ENCODE measurements at places on chromosomes 11 and 22. TPM values are rescaled to one million over a fixed set of nuclear protein-coding genes. Genes with fewer than 3 reads are reported as not detected.

DNA sequence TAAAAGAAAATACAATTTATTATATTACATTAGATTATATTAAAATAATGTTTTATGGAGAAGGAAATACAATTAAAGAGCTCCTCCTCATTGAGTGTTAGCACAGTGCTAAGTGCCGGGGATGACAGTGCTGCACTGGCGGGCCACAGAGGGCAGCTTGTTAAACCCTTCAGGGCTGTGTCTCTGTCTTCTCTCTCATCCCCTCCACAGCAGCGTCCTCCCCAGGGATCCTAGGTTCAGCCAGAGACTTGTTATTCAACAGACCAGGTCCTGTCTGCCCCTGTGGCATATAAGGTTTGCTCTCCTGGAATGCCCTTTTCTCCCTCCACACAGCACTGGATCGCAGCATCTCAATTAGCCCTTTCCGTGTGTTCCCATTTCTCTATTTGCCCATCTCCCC lies 14.2 kb downstream of the THYN1 start:
- no peaks in the 10 kb centered on the region for H3K27me3 ChIP-seq
- peaks cover 23% of the 10 kb centered on the region for H3K36me3 ChIP-seq
- H3K4me1 ChIP-seq = no peaks in the 10 kb centered on the region
- no peak overlapping the region for H3K27ac ChIP-seq
- H3K4me3 ChIP-seq = no peak overlapping the region

GRCh38 chr22:25546751-25547150 lies 17.7 kb upstream of the GRK3 start:
- no peak for DNase-seq
- no peaks in the 10 kb centered on the region for H3K36me3 ChIP-seq
- no peaks in the 10 kb centered on the region for H3K27me3 ChIP-seq
- no peaks in the 10 kb centered on the region for H3K4me1 ChIP-seq
- H3K4me3 ChIP-seq = no peak overlapping the region
- H3K27ac ChIP-seq = no peak overlapping the region

- no peak overlapping the region for H3K27ac ChIP-seq
- no peaks in the 10 kb centered on the region for H3K36me3 ChIP-seq
- no peak overlapping the region for H3K4me3 ChIP-seq
- no peaks in the 10 kb centered on the region for H3K4me1 ChIP-seq
These were observed 2.9 kb upstream of the FBLN1 start for GRCh38 chr22:45499746-45500145.

- H3K27me3 ChIP-seq = no peaks in the 10 kb centered on the region
- H3K4me3 ChIP-seq = no peak overlapping the region
- no peak overlapping the region for H3K27ac ChIP-seq
- DNase-seq = no peak
- H3K4me1 ChIP-seq = peaks cover 5% of the 10 kb centered on the region
These were observed 34.2 kb downstream of the DDX10 start for GRCh38 chr11:108698844-108699642.

- H3K4me3 ChIP-seq = peak overlapping the region; percentile 0
- peak overlapping the region; percentile 25 for H3K27ac ChIP-seq
- H3K27me3 ChIP-seq = no peaks in the 10 kb centered on the region
- H3K4me1 ChIP-seq = peaks cover 52% of the 10 kb centered on the region
- no peaks in the 10 kb centered on the region for H3K36me3 ChIP-seq
- peak; percentile 85 for DNase-seq
These were observed 398.4 kb downstream of the CNTN5 start for GRCh38 chr11:99418927-99419720.

- peak overlapping the region; percentile 77 for H3K27ac ChIP-seq
- peaks cover 37% of the 10 kb centered on the region for H3K36me3 ChIP-seq
- H3K4me1 ChIP-seq = peaks cover 78% of the 10 kb centered on the region
- H3K4me3 ChIP-seq = peak overlapping the region; percentile 53
- DNase-seq = no peak
These were observed 17.7 kb downstream of the TNKS1BP1 start for GRCh38 chr11:57306940-57307565.

The OR5AR1 gene
- total RNA-seq = not detected

The TSSK2 gene
- total RNA-seq = 0.17 TPM

DNA sequence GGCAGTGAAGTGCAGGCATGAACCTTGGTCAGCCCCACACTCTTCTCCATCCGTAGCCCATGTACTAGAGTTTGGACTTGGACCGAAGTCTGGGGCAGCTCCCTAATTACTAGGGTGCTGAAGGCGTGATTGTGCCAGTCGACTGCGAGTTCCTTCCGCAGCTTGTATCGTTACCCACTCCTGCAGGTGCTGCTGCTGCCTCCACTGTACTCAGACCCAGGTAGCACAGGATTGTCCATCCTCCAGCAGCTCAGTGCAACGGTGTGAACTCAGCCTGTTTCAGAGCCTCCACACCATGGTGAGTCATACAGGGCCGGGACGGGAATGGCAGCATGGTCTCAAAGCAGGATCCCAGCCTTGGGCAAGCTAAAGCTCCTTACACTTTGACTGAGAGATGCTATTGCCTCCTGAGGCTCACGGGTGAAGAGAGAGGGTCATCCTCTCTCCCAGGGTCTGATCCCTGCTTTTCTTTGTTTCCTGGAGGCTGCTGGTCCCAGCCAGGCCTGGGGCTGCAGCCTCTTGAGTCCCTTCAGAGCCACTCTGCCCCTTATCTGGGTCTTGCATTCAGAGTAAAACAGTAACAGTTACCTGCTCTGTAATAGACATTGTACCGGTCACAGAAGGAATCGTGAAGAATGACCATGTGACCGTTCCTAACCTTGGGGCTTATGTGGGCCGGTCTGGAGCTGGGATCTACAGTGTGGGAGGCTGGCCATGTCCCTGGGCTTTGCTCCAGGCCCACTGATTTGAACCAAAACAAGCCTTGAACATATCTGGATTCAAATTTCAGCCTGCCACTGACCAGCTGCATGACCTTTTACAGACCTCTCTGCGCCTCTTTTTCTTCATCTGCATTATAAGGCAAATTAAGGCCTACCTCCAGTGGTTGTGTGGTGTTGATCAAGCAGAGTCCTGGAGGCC lies 1.7 kb downstream of the TKFC start:
- H3K4me1 ChIP-seq = peaks cover 30% of the 10 kb centered on the region
- no peaks in the 10 kb centered on the region for H3K27me3 ChIP-seq
- H3K36me3 ChIP-seq = peaks cover 3% of the 10 kb centered on the region
- H3K27ac ChIP-seq = no peak overlapping the region
- no peak overlapping the region for H3K4me3 ChIP-seq

GRCh38 chr11:41307296-41308080 lies 152.0 kb downstream of the LRRC4C start:
- H3K27me3 ChIP-seq = no peaks in the 10 kb centered on the region
- DNase-seq = no peak
- H3K36me3 ChIP-seq = no peaks in the 10 kb centered on the region
- no peaks in the 10 kb centered on the region for H3K4me1 ChIP-seq
- no peak overlapping the region for H3K4me3 ChIP-seq

The CHST1 gene
- total RNA-seq = not detected

GRCh38 chr11:93474123-93474522 lies 69.1 kb downstream of the SMCO4 start:
- no peaks in the 10 kb centered on the region for H3K27me3 ChIP-seq
- H3K4me1 ChIP-seq = peaks cover 27% of the 10 kb centered on the region
- H3K4me3 ChIP-seq = no peak overlapping the region
- no peaks in the 10 kb centered on the region for H3K36me3 ChIP-seq
- no peak overlapping the region for H3K27ac ChIP-seq

DNA sequence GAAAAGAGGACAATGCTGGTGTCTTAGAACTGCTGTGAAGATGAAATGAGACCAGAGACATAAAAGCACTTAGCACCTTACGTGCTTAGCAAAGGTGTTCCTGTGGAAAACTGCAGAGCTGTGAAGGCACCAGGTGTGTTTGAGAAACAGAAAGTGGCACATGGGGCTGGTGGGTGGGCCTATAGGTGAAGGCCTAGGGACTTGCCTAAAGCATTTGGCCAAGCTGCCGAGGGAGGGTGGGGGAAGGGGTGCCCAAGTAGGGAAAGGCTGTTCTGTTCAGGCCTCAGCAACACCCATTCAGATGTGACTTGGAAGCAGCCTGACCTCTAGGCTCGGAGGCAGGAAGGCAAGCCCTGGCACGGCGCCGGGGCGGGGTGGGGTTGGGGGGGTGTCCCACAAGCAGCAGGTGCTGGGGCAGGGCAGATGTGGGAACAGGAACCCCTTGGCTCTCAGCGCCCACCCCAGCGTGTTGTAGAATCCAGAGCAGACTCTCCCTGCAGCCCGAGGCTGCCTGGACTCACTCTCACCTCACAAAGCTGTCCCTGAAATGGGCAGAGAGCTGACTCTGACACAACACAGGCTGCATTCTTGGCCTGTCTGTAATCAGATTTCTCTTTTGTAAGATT lies 366.7 kb upstream of the NARS2 start:
- no peak for DNase-seq
- H3K27me3 ChIP-seq = no peaks in the 10 kb centered on the region
- no peak overlapping the region for H3K27ac ChIP-seq
- H3K4me1 ChIP-seq = peaks cover 3% of the 10 kb centered on the region

GRCh38 chr11:19020831-19021230 lies 39.7 kb downstream of the MRGPRX2 start:
- H3K4me1 ChIP-seq = no peaks in the 10 kb centered on the region
- no peak for DNase-seq
- H3K4me3 ChIP-seq = no peak overlapping the region

DNA sequence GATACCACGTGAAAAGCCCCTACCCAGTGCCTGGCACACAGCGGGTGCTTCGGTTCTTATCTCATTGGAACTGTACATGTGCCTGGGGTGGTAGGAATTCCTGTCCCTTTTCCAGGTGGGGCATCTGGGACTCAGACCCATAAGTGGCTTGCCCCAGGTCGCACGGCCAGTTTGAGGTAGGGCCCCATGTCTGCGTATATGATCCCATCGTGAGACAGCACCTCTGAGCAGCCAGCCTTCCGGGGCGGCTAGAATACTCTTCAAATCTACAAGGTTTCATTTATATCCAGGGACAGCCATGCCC lies 33.5 kb upstream of the SMIM38 start:
- DNase-seq = no peak
- peak overlapping the region; percentile 97 for H3K27ac ChIP-seq
- no peak overlapping the region for H3K4me3 ChIP-seq
- no peaks in the 10 kb centered on the region for H3K27me3 ChIP-seq
- H3K36me3 ChIP-seq = no peaks in the 10 kb centered on the region

DNA sequence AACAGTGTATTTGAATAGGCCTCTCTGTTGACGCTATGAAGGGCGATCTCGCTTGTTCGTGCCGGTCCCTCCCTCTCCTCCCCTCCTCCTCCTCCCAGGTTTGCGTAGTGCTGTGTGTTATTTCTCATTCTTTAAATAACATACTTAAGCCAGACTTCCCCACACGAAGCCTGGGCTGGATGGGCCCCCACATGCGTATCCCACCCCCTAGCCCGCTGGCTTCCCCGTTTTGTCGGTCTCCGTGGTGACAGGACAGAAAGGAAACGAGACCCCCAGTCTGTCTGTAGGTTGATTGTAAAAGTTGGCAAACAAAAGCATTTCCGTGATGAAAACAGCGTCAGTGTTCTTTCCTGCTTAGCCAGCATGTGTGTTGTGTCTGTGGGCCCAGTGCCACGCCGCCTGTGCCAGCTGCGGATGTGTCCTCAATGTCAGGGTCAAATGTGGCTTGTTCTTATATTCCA lies 27.3 kb downstream of the FAM118A start:
- H3K36me3 ChIP-seq = peaks cover 7% of the 10 kb centered on the region
- no peak for DNase-seq
- H3K27me3 ChIP-seq = no peaks in the 10 kb centered on the region
- H3K4me3 ChIP-seq = no peak overlapping the region

- H3K36me3 ChIP-seq = no peaks in the 10 kb centered on the region
- DNase-seq = no peak
- no peaks in the 10 kb centered on the region for H3K4me1 ChIP-seq
- H3K27me3 ChIP-seq = no peaks in the 10 kb centered on the region
- H3K4me3 ChIP-seq = no peak overlapping the region
These were observed 48.5 kb upstream of the PPP2R1B start for GRCh38 chr11:111814557-111815320.

- H3K4me3 ChIP-seq = no peak overlapping the region
- no peaks in the 10 kb centered on the region for H3K27me3 ChIP-seq
- peak; percentile 76 for DNase-seq
- 0 out of 2 replicates have a peak overlapping the region, but pooled peaks have one; percentile 1 for H3K27ac ChIP-seq
- peaks cover 8% of the 10 kb centered on the region for H3K36me3 ChIP-seq
- peaks cover 27% of the 10 kb centered on the region for H3K4me1 ChIP-seq
These were observed 10.1 kb downstream of the COA4 start for GRCh38 chr11:73866586-73866996.

The ZFPL1 gene
- 103 TPM for total RNA-seq

DNA sequence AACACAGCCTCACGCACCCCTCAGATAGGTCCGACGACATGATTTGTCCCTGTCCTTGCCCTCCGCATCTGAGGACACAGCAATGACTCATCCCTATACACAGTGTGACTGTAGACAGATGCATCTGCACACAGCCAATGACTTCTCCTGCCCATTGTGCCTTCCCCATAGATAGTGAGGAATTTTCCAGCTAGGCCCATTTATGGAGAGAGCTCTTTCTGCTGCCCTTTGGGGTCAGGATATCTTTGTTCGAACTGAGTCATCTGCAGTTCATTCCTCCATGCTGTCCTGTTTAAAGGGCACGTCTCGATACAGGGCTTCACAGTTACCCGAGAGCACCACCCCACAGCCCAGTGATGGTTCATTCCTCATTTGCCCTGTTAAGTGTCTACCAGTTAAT lies 96.7 kb downstream of the LARGE1 start:
- no peak for DNase-seq
- H3K36me3 ChIP-seq = no peaks in the 10 kb centered on the region
- H3K27ac ChIP-seq = no peak overlapping the region

The HTR3A gene
- not detected for total RNA-seq

DNA sequence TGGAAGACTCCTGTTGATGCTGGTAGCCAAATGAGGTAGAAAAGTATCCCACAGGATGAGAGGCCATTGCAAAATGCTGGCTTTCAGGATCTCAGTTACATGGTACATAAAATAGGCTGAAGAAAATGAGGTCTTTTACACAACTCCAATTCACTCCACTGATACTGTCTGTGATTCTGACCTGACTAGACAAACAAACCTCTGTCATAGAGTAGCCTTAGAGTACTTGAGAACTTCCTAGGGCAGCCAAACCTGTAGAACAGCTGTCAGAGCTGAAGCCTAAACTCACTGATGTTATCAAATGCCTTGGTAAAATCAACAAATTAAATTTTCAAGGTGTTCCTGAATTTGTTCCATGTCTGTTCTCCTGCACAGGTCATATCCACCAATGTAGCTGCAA lies 26.2 kb upstream of the POGLUT3 start:
- DNase-seq = peak; percentile 41
- no peak overlapping the region for H3K27ac ChIP-seq
- peaks cover 8% of the 10 kb centered on the region for H3K36me3 ChIP-seq
- H3K4me3 ChIP-seq = no peak overlapping the region
- no peaks in the 10 kb centered on the region for H3K27me3 ChIP-seq

- DNase-seq = no peak
- no peak overlapping the region for H3K27ac ChIP-seq
- H3K4me1 ChIP-seq = peaks cover 12% of the 10 kb centered on the region
- no peaks in the 10 kb centered on the region for H3K27me3 ChIP-seq
- no peaks in the 10 kb centered on the region for H3K36me3 ChIP-seq
These were observed 3.4 kb upstream of the INCENP start for GRCh38 chr11:62120431-62120830.
